Activated T-cell treated with anti-CD3 and anti-CD28 coated beads, Interleukin-2, amount 50 U/mL, for 4 hours (primary cell): ENCODE measurements at places on chromosomes 13 and 19. TPM values are rescaled to one million over a fixed set of nuclear protein-coding genes. Genes with fewer than 3 reads are reported as not detected.

DNA sequence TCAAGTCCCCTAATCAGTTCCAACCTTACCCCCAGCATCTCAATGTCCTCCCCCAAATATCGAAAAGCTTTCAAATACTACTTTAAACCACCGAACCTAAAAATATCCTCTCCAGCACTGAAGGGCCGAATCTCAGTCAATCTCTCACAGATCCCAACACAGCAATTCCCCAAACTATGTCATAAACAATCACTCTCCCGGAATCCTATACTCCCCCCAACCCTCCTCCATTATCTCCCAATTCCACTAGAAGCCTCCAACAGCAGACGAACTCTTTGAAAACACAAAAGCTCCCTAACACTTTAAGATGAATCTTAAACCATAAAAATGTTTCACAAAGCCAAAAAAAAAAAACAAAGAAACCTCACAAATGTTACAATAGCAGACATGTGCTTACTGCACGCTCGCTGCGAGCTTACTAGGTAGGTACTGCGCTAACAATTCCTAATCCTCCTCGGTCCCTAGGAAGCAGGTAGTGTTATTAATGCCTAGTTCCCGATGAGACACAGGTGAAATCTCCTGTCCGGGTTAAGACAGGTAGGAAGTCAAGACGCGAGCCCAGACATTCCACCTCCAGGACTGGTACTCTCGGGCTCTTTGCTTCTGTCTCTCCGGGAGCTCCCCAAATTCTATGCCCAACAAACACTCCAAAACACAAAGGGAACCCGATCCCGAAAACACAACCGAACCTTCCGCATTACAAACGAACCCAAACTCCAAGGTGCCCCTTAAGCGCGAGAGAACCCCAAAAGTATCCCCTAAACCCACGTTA, 14.2 kb downstream of the FBXO46 start:
- no peak for DNase-seq

- peak; percentile 83 for DNase-seq
These were observed 11.9 kb downstream of the LTBP4 start for GRCh38 chr19:40612831-40613689.

Gene LIM2
- not detected for total RNA-seq

Gene NLRP11
- 0.18 TPM for total RNA-seq

Gene SERP2
- 0.76 TPM for total RNA-seq
